ENCODE measurements at places on chromosomes 12 and 14.

GRCh38 chr14:75614179-75614578, 35.8 kb downstream of the FLVCR2 start:
- peak; percentile 16 for DNase-seq

DNA sequence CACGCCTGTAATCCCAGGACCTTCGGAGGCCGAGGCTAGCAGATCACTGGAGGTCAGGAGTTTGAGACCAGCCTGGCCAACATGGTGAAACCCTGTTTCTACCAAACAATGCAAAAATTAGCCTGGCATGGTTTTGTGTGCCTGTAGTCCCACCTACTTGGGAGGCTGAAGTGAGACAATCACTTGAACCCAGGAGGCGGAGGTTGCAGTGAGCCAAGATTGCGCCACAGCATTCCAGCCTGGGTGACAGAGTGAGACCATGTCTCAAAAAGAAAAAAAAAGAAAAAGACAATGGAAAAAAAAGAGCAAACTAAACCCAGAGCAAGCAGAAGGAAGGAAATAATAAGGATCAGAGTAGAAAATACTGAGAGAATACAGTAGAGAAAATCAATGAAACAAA, 5.4 kb downstream of the CHURC1 start:
- no peak for DNase-seq

GRCh38 chr12:81987371-81987770, 228.2 kb upstream of the PPFIA2 start:
- no peak for DNase-seq

DNA sequence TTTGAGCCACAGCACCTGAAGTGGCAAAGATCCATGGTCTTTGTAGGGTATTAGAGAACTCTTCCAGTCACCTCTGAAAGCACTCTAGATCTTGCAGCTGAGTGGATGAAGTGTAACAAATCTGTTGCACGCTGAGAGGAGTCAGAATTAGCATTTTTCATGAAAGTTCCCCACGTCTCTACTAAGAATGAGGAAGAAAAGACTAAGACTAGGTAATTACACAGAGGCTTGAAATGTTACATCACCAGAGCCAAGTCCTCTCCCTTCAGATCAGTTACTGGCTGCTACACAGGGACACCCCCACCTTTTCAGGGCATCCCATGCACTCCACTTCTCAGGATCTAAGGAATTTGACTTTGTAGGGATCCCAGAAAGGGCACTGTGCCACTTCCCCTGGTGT, 98.6 kb upstream of the FKBP4 start:
- DNase-seq, result no peak

DNA sequence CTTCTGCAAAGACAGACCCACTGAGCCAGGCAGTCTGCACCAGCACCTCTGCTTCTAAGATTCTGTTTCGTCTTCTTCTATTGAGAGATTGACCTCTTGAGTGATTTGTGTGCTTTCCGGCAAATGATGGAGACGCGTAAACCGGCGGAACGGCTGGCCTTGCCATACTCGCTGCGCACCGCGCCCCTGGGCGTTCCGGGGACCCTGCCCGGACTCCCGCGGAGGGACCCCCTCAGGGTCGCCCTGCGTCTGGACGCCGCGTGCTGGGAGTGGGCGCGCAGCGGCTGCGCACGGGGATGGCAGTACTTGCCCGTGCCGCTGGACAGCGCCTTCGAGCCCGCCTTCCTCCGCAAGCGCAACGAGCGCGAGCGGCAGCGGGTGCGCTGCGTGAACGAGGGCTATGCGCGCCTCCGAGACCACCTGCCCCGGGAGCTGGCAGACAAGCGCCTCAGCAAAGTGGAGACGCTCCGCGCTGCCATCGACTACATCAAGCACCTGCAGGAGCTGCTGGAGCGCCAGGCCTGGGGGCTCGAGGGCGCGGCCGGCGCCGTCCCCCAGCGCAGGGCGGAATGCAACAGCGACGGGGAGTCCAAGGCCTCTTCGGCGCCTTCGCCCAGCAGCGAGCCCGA, 703 bp downstream of the ASCL4 start:
- no peak for DNase-seq

DNA sequence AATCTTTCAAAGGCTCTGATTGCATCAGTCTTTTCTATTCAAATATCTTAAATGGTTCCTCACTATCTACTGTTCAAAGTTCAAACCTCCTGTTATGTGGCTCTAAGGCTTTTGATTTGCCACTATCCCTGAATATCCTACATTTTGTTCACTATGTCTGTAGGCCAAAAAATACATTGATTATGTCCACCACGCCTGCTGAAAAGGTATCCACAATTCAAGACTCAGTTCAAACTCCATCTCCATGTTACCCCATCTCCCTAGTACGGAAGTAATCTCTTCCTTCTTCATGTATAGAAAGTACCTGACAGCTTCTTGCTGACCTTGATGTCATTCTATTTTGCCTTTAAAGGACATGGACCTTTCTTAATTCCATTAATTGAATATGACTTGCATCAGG, 24.8 kb downstream of the TAOK3 start:
- DNase-seq, result no peak

DNA sequence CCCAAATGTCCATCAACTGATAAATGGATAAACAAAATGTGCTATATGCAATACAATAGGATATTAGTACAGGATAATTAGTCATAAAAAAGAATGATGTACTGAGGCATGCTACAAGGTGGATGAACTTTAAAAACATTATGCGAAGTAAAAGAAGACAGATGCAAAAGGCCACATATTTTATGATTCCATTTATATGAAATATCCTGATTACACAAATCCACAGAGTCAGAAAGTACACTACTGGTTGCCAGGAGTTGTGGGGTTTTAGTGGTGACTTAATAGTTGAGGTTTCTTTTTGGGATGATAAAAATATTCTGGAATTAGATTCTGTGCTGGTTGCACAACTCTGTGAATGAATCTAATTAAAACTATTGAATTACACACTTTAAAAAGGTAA, 12.6 kb downstream of the TRIM9 start:
- peak; percentile 69 for DNase-seq

- DNase-seq, result no peak
These were observed 21.3 kb downstream of the SUSD6 start for GRCh38 chr14:69632593-69633151.

- peak; percentile 70 for DNase-seq
These were observed 3.2 kb downstream of the MLXIP start for GRCh38 chr12:122081697-122082221.

DNA sequence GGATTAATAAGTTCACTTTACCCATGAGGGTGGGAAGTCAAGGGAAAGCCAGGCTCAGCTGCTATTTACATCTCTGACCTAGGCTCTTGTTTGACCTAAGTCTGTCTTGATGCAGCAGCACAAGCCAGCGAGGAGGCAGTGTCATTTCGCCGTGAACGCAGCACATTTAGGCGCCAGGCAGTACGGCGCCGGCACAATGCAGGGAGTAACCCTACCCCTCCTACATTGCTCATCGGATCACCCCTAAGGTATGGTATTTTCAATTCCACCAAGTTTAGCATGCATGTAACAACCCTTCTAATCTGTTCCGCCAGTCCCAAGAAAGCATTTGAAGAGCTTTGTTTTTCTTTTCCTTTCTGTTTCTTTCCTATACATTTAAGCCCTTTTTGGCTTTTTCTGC, 81.2 kb downstream of the PCNX1 start:
- DNase-seq, result no peak

- peak; percentile 16 for DNase-seq
These were observed 45.8 kb downstream of the ETNK1 start for GRCh38 chr12:22670762-22671161.

- no peak for DNase-seq
These were observed 21.6 kb downstream of the TRPV4 start for GRCh38 chr12:109811624-109811995.

GRCh38 chr12:27277846-27278260, 33.8 kb downstream of the STK38L start:
- DNase-seq, result peak; percentile 70

DNA sequence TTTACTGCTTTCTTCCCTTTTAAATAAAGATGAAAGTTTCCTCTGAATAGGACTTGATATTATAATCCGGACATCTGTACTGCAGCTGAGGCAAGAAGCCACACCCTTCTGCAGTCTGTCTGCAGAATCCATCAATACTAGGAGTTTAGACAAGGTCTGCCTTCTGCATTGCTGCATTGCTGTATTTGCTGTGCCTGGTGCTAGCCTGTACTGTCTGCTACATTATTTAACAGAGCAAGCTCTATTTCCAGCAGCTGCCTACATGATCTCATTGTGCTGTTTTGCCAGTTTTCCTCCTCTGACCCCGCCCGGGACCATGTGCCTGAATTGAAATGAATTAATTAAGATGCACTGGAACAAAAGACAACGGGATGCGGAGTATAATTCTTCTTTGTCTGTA, 1.7 kb downstream of the TUBA1A start:
- peak; percentile 78 for DNase-seq

- no peak for DNase-seq
These were observed 62.8 kb downstream of the ANO4 start for GRCh38 chr12:100857418-100857817.

DNA sequence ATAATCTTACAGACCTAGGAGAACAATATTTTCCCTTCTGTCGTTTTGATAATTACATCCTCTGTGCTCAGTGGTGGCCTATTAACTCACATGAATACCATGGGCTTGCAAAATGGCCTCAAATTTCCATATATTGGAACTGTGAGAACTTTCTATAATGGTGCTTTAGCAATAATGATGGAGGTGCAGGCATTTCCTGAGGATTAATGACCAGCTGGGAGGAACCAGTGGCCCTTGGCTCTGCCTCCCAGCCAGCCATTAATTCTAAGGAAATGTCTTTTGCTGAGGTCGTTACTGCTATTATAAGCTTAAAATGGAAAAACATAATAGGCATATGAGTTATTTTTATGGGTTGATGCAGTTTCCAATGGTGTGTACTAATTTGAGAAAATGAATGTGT, 33.6 kb downstream of the HMGA2 start:
- no peak for DNase-seq

Measured in amniotic epithelial cell (primary cell).